ENCODE measurements at places on chromosomes 2 and 18.

GRCh38 chr2:226275215-226275614, 524.4 kb downstream of the IRS1 start:
- no peaks in the 10 kb centered on the region for H3K36me3 ChIP-seq
- DNase-seq: no peak
- no peak overlapping the region for H3K27ac ChIP-seq
- H3K27me3 ChIP-seq: no peaks in the 10 kb centered on the region
- H3K4me1 ChIP-seq: no peaks in the 10 kb centered on the region
- no peak overlapping the region for H3K4me3 ChIP-seq

DNA sequence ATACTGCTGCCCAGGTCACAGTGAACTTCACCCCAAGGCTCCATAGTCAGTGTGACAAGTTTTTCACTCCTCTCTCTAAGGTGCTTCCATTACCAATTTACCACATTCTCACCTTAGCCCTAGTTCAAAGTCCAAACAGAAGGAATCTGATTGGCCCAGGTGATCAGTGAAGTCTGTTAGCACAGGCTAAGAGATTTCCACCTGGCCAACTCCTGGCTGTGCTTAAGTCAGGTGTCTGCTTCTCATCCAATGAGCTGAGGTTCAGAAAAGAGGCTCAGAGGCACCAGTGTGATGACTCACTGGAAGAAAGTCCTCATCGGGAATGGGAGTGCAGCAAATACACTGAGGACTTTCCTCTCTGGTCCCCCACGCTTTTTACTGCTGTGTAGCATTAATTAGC, 164.4 kb upstream of the MGAT5 start:
- no peak overlapping the region for H3K4me3 ChIP-seq
- H3K27ac ChIP-seq: no peak overlapping the region
- no peaks in the 10 kb centered on the region for H3K4me1 ChIP-seq
- no peak for DNase-seq
- no peaks in the 10 kb centered on the region for H3K36me3 ChIP-seq

DNA sequence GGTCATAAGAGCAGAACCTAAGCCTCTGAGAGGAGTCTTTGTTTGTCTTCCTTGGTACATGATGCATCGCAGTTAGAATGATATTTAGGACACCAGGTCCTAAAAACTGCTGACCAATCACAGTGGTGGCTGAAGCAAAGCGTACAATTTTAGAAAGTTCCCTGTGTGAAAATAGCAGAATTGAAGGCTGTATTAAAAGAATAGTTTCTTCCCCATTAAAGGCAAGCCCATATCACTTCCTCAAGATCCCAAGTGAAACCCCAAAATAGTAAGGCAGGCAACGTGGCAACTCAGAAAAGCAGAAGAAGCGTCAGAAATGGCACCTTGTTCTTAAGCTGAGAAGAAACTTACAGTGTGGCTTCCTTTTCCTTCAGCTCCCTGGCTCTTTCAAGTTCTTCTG, 154.8 kb upstream of the PGAP1 start:
- H3K27ac ChIP-seq: no peak overlapping the region
- no peaks in the 10 kb centered on the region for H3K27me3 ChIP-seq
- H3K4me1 ChIP-seq: no peaks in the 10 kb centered on the region
- no peak for DNase-seq

DNA sequence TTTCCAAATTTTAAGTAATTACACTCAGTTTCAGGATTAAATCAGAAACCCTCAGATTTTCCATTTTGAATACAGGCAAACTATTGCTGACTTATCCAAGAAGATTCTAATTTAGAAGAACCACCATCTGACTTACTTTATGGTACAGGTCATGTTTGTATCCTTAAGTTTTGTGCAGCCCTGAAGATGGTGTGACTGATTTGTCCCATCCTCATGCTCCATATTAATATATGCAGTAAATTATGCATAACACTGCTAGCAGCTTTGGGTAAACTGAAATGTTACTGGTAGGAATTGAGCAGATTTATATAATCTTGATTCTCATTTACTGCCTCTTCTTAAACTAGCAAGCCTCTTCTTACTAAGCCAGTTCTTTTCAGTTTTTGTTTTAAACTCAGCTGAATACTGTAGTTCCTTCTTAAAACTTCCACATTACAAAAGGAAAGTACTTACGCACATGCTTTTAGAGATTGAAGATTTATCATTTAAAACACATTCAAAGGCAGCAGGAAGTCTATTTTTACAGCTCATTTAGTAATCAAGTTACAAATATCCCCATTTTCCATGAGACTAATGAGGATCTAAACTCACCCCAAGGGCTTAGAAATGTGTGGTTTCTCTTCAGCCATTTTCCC, 25.7 kb downstream of the MEX3C start:
- H3K4me3 ChIP-seq: no peak overlapping the region

DNA sequence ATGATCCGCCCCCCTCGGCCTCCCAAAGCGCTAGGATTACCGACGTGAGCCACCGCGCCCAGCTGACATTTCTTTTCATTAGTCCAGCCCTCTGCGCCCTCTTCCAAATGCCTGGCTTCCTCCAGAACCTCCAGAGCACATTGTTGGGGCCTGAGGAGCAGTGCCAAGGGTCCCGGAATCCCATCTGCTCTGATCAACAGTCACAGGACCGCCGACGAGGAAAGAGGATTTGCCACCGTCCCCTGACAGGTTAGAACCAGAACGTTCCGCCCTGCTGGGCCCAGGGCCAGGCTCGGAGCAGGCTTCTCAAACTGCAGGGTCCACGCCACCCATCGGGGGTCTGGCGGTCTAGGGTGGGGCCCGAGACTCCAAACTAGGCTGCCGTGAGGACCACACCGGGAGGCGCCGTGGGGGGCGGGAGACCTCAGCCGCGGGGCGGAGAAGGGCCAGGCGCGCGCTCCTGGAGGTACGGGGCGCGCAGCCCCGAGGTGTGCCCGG, 36.9 kb upstream of the ITM2C start:
- peaks cover 13% of the 10 kb centered on the region for H3K4me1 ChIP-seq
- peaks cover 7% of the 10 kb centered on the region for H3K27me3 ChIP-seq
- H3K36me3 ChIP-seq: no peaks in the 10 kb centered on the region
- H3K4me3 ChIP-seq: peak overlapping the region; percentile 66

- H3K27ac ChIP-seq: no peak overlapping the region
- H3K4me3 ChIP-seq: no peak overlapping the region
- no peaks in the 10 kb centered on the region for H3K4me1 ChIP-seq
- no peak for DNase-seq
- no peaks in the 10 kb centered on the region for H3K36me3 ChIP-seq
- H3K27me3 ChIP-seq: no peaks in the 10 kb centered on the region
Observed at GRCh38 chr2:241458687-241459086, 49.7 kb downstream of the STK25 start.

- H3K27ac ChIP-seq: no peak overlapping the region
- H3K4me3 ChIP-seq: no peak overlapping the region
- no peaks in the 10 kb centered on the region for H3K27me3 ChIP-seq
- no peaks in the 10 kb centered on the region for H3K4me1 ChIP-seq
- no peaks in the 10 kb centered on the region for H3K36me3 ChIP-seq
Observed at GRCh38 chr2:134466141-134466540, 212.3 kb downstream of the MGAT5 start.

GRCh38 chr2:45649858-45650811, 1.3 kb upstream of the PRKCE start:
- peak; percentile 24 for DNase-seq
- H3K27ac ChIP-seq: peak overlapping the region; percentile 100

DNA sequence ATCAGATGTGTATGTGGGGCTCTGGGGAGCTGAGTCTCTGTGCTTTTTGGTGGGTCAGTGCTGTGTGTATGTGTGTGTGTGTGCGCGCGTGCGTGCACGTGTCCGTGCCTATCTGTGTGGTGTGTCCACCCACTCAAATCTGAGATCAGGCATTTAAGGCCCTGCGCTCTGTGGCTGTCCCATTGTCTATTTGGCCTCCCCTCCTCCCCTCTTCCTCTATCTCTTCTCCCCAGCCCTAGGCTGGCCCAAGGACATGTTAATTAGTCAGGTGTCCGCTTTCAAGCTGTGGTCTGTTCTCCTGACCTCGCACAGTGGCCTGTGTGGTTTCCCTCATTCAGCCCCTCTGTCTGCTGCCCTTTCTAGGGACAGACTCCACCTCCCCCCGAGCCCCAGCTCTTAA, 136.4 kb downstream of the DYSF start:
- H3K27ac ChIP-seq: no peak overlapping the region
- no peaks in the 10 kb centered on the region for H3K36me3 ChIP-seq
- no peak for DNase-seq
- H3K27me3 ChIP-seq: no peaks in the 10 kb centered on the region
- no peak overlapping the region for H3K4me3 ChIP-seq

DNA sequence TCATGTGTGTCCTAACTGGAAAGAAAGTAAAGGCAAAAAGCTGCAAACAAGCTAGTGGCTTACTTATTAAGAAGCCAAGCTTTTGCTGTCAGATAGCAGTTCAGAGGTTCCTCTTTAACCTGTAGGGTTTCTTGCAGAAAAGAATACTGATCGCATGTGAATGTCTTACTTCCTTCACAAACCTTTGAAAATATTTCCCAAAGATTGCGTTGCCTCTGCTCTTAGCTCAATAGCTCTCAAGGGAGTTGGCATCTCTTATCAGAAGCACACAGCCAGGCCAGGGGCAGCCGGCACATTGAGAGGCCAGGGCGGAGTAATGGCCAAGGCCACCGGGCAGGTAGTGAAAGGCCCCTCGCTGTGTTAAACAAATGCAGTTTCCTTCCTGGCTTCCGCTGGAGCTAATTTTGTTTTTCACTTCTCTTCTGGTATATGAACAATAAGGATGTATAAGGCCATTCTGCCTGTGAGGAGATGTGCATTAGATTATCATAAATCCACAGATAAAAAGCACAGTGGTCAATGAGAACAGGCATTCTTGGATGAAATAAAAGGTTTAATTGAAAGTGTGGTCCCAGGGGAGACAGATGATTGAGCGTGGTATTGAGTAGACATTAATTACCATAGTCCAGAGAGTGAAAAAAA, 542.4 kb upstream of the NRP2 start:
- H3K27me3 ChIP-seq: no peaks in the 10 kb centered on the region
- no peak for DNase-seq
- H3K4me1 ChIP-seq: no peaks in the 10 kb centered on the region
- no peak overlapping the region for H3K4me3 ChIP-seq

GRCh38 chr2:18833941-18834340, 244.6 kb upstream of the NT5C1B start:
- H3K4me3 ChIP-seq: no peak overlapping the region
- H3K27ac ChIP-seq: no peak overlapping the region
- peaks cover 15% of the 10 kb centered on the region for H3K4me1 ChIP-seq
- no peak for DNase-seq

DNA sequence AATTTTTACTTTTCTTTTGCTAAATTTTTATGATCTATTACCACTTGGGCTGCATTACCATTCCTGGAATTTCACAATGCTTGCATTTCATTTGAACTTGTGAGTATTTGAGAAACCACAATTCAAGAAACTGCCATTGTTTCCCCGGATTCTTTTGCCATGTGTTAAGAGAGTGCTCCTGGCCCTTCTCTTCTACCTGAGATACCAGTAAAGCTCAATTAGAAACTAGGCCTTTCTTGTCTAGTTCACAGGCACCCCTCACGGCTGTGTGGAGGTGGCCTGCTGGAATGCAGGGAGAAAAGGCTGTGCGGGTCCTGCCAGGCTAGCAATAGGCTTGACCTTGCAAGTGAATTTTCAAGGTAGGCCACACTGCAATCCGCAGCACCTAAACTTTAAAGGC, 40.8 kb downstream of the ZEB2 start:
- peaks cover 11% of the 10 kb centered on the region for H3K4me1 ChIP-seq
- H3K27me3 ChIP-seq: no peaks in the 10 kb centered on the region
- H3K4me3 ChIP-seq: no peak overlapping the region

DNA sequence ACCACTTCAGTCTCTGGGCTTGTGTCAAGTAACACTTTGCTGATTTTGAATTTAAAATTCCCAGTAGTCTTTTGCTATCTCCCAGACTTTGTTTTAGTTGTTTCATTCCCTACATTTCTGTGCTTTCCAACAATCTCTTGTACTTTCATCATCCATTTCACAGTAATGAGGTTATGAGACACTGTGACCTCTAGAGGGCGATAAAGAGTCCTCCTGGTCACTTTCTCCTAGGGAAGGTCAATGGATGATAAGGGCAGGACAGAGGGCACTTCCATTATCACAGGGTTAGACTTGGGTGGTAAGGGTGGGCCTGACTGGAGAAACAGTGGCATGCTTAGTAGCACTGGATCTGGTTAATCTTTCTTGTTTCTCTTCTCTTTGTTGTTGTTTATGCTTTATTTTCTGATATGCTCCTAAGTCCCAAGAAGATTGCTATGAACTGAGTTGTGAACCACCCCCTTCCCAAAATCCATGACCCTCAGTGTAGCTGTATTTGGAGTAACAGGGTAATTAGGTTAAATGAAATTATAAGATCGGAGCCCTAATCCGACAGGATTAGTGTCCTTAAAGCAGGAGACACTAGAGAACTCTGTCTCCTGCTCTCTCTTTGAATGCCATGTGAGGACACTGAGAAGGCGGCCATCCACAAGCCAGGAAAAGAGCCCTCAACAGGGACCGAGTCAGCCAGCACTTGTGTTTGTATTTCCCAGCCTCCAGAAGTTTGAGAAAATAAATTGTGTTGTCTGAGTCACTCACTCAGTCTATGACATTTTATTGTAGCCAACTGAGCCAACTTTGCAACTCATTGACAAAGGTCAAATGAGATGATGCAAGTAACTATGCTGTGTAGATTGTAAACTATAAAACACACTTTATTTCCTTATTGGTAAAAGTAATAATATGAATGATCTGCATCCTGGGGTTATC, 779.2 kb downstream of the CNTNAP5 start:
- no peak overlapping the region for H3K27ac ChIP-seq
- H3K27me3 ChIP-seq: no peaks in the 10 kb centered on the region
- no peak for DNase-seq
- no peaks in the 10 kb centered on the region for H3K4me1 ChIP-seq
- no peak overlapping the region for H3K4me3 ChIP-seq

DNA sequence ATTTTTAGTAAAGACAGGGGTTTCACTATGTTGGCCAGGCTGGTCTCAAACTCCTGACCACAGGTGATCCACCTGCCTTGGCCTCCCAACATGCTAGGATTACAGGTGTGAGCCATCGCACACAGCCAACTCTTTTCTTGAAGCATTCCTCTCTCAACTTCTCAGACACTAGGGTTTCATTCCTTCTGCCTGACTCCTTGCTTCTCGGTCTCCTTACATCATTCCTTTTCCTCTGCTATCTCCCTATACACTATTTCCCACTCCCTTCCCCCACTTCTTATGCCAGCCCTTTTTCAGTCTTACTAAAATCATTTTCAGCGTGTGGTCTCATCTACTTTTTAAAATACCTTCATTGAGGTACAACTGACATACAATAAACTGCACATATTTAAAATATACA, 6.1 kb downstream of the SOS1 start:
- no peak overlapping the region for H3K27ac ChIP-seq
- H3K4me3 ChIP-seq: no peak overlapping the region
- no peak for DNase-seq
- H3K27me3 ChIP-seq: no peaks in the 10 kb centered on the region

DNA sequence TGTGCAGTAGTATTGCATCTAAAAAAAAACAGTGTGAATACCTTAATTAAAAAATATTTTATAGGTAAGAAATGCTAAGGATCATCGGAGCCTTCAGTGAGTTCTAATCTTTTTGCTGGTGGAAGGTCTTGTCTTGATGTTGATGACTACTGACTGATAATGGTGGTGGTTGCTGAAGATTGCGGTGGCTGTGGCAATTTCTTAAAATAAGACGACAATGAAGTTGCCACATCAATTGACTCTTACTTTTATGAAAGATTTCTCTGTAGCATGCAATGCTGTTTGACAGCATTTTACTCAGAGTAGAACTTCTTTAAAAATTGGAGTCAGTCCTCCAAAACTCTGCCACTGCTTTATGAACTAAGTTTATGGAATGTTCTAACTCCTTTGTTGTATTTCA, 36.2 kb downstream of the GLS start:
- H3K27me3 ChIP-seq: no peaks in the 10 kb centered on the region
- DNase-seq: no peak
- H3K4me1 ChIP-seq: no peaks in the 10 kb centered on the region
- H3K27ac ChIP-seq: no peak overlapping the region

Data from esophagus squamous epithelium (tissue), 5 donors.